Stimulated activated CD4-positive, alpha-beta T cell treated with anti-CD3 and anti-CD28 coated beads, TNF-alpha, amount 100 ng/mL, for 4 hours (primary cell): ENCODE measurements at places on chromosomes 5 and 9.

DNA sequence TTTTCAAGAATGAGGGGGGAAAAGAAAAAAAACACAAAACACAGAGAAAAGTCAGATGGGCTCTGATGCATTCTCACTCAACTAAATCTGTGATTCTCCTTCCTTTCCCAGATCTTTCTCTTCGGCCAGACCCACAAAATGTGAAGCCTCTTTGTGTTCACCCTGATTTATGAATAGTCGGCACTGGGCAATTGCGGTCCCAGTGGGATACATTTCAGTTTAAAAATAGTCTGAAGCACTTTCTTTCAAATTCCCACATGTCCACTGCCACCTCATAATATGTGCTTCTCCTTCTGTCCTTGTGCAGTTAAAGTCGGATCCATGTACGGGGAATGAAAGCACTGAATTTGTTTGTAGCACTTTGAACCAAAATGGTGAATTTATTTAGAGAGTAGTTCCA is 995.4 kb upstream of the WWC1 start:
- DNase-seq, result no peak

DNA sequence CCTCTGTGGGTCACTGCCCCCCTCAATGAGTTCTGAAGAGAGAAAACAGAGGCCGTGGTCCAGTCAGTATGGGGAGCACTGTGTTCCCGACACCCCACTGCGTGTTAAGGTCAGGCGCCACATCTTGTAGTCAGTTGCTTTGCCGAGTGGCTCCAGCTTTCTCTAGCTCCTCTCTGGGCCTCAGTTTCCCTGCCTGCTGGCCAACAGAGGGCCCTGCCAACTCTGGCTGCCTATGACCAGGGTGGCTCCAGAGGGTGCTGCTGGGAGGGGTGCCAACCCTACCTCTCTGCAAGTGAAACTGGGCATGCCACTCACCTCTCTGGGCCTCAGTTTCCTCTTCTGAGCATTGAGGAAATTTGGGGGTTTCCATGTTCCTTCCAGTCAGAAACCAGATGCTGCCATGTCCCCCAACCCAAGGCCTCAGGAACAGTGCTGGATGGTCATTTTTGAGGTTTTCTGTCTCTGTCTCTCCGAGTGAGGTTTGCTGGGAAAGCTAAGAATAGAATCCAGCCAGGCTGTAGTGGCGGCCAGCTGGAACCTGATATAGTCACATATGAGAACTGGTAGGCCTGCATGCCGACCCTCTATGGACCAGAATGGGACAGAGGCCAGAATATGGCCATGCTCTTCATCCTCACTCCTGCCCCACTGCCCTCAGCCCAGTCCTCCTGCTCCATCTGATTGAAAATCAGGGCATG is 132.1 kb downstream of the PHF2 start:
- DNase-seq, result no peak

- DNase-seq, result no peak
Measured at GRCh38 chr5:14064841-14065240, 78.3 kb upstream of the TRIO start.

GRCh38 chr9:75953218-75953617 is 62.7 kb downstream of the PCSK5 start:
- DNase-seq, result no peak

DNA sequence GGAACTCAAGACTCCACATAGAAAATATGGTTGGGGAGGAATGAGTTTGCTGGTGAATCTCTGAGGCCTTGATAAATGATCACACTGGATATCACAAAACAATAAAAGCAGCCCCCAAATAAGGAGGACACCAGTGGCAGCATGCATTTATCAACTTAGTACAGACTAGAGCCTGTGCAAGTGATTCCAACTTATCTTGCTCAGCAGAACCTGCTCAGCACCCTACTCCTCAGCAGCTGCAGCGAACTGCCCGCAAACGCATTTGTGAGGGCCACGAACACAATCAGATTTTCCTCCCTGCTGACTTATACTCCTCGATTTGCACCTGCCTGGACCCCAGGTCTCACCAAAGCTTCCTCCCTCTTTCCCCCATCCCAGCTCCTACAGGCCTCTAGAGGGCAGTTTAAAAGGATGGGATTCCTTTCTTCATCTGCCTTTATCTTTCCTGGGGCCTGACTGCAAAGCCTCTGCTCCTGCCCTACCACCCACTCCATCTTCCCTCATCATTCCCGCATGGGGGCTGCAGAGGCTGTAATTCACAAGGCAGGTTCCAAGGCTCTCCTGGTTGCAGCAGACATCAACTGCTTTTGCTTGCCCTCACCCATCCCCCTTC is 41.2 kb downstream of the ANKS6 start:
- no peak for DNase-seq

DNA sequence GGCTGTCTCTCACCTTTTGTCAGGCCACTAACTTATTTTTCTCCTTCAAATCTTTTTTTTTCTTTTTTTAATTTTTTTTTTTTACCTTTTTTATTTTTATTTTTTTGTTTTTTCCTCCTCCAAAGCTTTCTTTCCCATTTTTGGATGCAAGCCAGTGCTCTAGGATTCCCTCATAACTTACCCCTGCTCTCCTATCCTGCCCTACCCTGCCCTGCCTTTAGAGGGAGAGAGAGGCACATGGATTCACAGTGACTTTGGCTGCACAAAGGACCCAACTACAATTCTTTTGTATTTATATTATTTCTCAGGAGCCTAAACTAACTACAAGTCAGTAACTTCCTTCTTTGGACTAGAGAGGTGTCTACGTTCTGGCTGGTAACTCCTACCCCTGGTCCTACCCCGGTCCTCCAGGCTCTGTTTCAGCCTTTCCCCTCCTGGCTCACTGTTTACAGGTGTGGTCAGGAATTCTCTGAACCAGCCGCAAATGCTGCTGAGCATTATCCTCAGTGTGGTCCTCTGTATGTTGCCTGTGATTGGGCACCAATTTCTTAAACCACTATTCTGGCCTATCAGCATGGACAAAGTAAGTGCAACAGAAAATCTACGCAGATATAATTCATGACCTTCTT is 8.4 kb upstream of the RUSC2 start:
- DNase-seq, result no peak

DNA sequence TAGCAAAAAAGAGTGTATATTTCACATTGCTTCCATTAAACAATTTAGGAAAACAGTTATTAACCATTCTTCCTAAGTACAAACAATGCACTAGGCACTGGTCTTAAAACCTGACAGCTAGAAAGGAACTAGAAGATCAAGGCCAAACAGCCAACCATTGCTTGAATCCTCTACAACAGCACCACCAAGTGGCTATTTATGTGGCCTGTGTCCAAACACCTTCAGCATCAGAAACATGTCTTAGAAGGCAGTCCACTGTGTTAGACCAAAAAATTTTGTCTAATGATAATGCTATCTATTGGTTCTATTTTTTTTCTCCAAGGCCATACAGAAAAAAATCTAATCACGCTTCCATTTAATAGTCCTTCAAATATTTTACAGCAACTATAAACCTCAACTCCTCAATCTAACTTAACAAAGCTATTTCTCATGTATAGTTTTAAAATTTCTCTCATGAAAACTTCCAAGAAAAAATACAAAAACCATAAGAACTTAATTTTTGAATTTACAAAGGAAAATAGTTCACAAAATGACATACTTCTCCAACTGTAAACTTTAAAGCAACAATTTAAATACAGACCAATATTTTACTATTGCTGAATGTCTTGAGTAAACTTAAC is 36.1 kb downstream of the CAAP1 start:
- DNase-seq, result no peak

DNA sequence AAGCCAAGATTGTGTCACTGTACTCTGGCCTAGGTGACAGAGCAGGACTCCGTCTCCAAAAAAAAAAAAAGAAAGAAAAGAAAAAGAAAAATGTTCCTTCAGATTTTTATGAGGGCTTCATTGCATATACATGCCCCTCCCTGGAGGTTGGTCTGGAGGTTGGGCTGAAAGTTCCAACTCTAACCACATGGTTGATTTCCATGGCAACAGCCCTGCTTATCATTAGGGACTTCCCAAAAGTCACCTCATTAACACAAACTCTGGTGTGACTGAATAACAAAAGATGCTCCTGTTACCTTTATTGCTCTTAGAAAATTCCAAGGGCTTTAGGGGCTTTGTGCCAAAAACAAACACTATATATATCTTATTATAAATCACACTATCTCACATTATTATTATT is 113.8 kb downstream of the TMC1 start:
- no peak for DNase-seq

DNA sequence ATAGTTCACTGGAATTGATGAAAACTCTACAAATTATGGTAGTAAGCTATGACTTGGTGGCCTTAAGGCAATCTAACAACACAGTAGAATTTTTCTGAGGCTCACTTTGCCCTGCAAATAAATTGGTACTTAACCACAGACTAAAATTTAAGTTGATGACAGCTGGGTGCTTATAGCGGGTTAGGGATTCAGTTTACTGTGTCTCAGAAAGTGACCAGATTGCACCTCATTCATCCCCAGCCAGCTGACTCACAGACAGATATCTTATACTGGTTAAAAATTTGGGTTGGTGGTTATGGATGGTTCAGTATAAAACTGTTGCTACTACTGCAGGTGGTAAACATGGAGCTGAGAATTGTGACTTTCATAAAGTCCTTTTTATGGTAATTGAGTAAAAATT is 2.8 kb downstream of the CKS2 start:
- DNase-seq, result no peak

DNA sequence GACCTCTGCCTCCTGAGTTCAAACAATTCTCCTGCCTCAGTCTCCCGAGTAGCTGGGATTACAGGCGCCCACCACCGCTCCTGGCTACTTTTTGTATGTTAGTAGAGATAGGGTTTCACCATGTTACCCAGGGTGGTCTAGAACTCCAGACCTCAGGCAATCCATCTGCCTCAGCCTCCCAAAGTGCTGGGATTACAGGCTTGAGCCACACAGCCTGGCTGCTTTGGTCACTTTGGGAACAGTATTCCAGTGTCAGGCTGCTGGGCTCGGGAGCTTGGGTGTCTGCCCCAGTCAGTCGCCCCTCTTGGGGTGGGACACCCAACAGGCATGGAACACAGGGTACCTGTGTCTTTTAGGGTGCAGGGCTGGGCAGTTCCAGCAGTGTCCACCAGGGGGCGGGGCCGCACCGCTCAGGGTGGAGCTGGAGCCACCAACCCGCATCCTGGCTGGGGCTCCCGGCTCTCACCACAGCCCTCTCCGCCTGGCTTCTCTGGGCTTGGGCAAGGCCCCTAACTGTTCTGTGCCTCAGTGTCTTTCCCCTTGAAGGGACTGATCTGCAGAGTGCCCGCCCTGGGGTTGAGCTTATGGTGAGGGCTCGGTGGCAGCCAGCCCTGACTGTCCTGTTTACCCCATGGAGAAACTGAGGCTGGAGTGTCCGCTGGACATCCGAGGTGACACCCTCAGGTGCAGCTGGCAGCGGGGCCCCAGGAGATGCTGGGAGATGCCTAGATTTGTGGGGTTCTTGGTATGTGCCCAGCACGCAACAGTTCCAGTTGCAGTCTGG is 6.4 kb upstream of the RNU6ATAC start:
- DNase-seq, result no peak

- no peak for DNase-seq
Measured at GRCh38 chr9:121700165-121700831, 48.9 kb downstream of the DAB2IP start.

- no peak for DNase-seq
Measured at GRCh38 chr5:158277276-158277675, 418.3 kb upstream of the CLINT1 start.

DNA sequence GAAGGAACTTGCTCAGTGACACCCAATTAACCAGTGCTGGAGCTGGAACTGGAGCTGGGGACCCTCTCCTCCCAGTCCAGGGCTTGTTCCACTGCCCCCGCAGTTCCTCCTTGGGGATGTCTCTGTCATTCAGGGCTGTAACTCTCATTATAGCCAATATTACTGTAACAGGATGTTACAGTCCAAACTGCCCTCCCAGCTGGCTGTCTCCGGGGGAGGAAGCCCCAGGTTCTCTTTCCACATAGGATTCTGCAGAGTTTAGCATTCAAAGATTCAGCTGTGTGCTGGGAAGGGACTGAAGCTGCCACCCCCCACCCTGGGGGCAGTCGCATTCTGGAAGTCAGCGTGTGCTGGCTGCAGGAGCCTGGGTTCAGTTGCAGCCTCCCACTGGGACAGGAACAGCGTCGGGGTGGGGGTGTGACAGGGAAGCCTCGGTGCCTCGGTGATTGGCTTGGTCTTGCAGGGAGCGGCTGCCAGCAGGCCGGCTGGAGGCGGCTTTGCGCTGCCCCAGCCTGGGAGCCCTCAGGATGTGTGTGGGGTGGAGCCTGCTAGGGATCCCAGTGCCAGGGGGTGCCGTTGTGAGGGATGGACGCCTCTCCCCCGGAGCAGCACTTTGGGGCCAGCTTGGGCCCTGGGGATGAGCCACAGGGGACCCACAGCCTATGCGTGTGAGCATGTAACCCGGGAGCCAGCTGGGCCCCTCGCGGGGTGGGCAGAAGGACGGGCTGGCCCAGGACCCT is 101.1 kb downstream of the RGS3 start:
- DNase-seq, result no peak

GRCh38 chr9:101650142-101650541 is 55.4 kb upstream of the PPP3R2 start:
- DNase-seq, result no peak

DNA sequence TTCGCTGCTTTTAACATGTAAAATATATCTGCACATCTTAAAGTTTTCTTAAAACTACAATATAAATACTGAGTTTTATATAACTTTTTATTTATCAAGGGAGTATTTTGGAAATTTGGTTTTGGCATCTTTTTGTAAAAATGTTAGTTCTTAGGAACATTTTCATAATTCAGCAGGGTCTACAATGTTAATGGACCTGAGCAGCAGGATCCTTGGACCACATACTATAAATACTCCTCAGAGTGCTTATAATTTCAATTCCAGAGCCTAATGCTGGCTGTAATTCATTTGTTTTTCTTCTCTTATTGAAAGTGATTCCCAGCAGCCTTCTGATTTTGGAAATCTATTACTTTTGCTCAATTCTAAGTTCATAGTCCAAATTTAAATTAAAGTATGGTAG is 1216.2 kb downstream of the MAT2B start:
- DNase-seq, result no peak

DNA sequence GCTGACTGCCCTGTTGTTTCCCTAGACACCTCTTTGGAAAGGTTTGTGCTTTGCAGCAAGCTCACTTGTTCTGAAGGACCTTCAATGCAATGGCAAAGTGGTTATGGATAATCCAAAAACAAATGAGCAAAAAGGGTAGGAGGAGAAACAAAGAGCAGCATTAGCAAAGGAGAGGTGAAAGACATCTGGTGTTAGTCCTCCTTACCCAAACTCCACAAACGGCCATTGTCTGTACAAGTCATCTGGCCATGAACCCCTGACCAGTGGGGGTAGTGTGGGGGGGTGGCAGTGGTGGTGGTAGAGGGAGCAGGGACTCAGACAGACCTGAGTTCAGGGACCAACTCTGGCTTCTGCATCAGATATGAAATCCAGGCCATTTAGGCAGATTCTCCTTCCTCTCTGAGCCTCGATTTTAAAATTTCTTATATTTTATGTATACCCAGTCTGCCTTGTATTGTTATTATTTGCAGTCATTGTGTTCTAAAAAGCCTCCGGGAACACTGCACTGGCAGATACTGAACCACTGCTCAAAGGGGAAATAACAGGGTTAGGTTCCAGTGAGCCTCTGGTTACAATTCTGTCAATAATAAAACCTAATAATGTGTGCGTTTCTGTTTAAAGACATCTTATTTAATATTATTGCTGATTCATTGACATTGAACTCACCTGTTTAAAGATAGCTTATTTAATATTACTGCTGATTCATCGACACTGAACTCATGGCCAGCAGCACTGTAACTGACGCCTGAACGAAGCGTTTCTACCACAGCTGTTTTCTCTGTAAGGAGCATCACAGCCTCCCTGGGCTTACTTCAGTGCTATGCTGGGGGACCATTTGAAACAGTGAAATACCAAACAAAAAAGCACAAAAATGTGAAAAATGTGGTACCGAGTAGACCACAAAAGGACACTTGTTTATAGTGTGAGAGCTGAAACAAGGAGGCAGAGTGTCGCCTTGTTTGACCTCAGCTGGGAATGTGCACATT is 156.0 kb downstream of the SEC61B start:
- no peak for DNase-seq
